ENCODE measurements at places on chromosomes 5 and 9. TPM values are rescaled to one million over a fixed set of nuclear protein-coding genes. Genes with fewer than 3 reads are reported as not detected.

The ABO gene
- 1.3 TPM for total RNA-seq

The SHB gene
- 5.3 TPM for total RNA-seq

The SLC6A19 gene
- total RNA-seq, result not detected

The ZNF462 gene
- 20.5 TPM for total RNA-seq

The PHF24 gene
- total RNA-seq, result not detected

The THBS4 gene
- 25.2 TPM for total RNA-seq

The CCIN gene
- total RNA-seq, result 0.49 TPM

The LHX6 gene
- 3.1 TPM for total RNA-seq
